ENCODE measurements at places on chromosomes 6 and 20.

- no peak overlapping the region for H3K4me3 ChIP-seq
- H3K27me3 ChIP-seq, result no peaks in the 10 kb centered on the region
- no peaks in the 10 kb centered on the region for H3K36me3 ChIP-seq
- DNase-seq, result no peak
- H3K27ac ChIP-seq, result no peak overlapping the region
Observed at GRCh38 chr6:45209762-45210161, 118.4 kb upstream of the RUNX2 start.

DNA sequence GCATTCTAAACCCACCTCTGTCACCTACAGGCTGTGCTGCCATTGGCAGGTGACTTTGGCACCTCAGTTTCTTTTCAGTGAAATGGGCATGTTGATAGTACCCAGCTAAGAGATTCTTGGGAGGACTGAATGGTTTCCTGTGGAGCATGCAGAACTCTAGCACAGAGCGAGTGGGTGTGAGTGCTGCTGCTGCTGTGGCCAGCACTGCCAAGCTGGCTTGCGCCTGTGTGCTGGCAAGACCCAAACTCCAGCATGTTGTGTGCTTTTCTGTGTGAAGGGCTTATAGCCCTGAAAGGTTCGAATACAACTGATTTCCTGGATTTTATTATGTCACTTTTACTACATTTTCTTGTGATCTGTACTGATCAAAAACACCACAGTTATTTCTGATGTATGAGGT is 78.1 kb upstream of the KIF25 start:
- DNase-seq, result no peak
- H3K36me3 ChIP-seq, result peaks cover 23% of the 10 kb centered on the region
- H3K4me3 ChIP-seq, result no peak overlapping the region
- no peaks in the 10 kb centered on the region for H3K4me1 ChIP-seq
- H3K27me3 ChIP-seq, result no peaks in the 10 kb centered on the region
- H3K27ac ChIP-seq, result no peak overlapping the region

- H3K27me3 ChIP-seq, result no peaks in the 10 kb centered on the region
- peak; percentile 41 for DNase-seq
- peaks cover 5% of the 10 kb centered on the region for H3K4me1 ChIP-seq
- no peak overlapping the region for H3K4me3 ChIP-seq
Observed at GRCh38 chr6:85923013-85923430, 280.3 kb upstream of the SYNCRIP start.

- no peak for DNase-seq
- no peak overlapping the region for H3K27ac ChIP-seq
- no peaks in the 10 kb centered on the region for H3K27me3 ChIP-seq
- no peaks in the 10 kb centered on the region for H3K4me1 ChIP-seq
Observed at GRCh38 chr6:156917213-156917612, 140.0 kb downstream of the ARID1B start.

DNA sequence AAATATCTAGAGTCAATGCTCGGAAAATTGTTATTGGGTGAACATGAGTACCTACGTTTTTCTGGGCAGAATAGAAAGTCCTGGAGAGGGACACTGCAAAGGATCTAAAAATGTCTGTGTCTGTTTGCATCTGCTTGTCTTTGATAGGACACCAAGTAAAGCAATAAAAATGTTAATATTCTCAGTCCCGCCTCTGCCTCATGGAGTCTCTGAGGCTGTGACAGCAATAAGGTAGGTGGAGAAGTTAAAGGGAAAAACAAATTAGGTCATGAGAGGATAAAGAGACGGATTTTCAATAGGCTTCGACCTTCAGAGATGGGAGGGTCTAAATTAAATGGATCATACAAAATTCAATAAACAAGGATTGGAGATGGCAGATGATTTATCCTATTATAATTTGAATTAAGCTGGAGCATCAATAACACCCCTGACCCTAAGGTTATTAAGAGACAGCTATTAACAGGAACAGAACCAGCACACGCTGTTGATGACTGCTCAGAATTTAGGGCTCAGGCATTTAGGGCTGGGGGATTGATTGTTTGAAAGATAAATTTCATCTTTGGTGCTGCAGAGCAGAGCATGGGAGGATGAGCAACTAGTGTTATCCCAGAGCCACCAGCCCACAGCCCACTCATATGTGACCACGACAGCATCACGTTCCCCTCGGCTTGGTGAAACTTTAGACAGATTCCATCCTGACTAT is 620.3 kb upstream of the CDH4 start:
- H3K36me3 ChIP-seq, result no peaks in the 10 kb centered on the region
- no peaks in the 10 kb centered on the region for H3K27me3 ChIP-seq
- DNase-seq, result no peak
- H3K27ac ChIP-seq, result no peak overlapping the region
- H3K4me1 ChIP-seq, result no peaks in the 10 kb centered on the region

DNA sequence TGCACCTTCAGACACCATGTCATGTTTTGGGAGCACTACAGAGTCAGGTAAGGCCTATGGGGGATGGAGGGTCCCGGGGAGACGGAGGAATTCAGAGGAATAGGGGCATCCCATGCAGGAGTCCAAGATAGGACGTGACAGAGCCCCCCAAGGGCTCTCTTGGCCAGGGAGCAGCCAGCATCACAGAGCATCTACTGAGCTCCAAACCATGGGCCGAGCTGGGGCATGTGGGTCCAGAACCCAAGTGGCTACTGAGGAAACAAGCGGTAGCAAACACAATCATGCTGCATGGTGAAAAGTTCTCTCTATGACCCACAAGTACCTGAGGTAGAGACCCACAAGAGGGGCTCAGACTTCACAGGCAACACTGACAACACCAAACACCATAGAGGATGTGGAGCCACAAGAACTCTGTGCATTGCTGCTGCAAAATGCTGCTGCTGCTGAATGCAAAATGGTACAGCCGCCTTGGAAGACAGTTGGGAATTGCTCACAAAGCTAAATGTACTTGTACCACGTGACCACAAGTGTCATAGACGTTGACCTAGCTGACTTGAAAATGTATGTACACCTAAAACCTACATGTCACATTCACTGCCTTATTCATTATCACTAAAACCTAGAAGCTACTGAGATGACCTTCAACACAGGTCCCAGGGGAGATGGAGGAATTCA is 33.4 kb upstream of the MAS1L start:
- no peaks in the 10 kb centered on the region for H3K27me3 ChIP-seq
- H3K4me3 ChIP-seq, result no peak overlapping the region
- H3K36me3 ChIP-seq, result no peaks in the 10 kb centered on the region
- DNase-seq, result no peak
- no peak overlapping the region for H3K27ac ChIP-seq

GRCh38 chr6:35920793-35921732 is at the start of gene SRPK1:
Gene SRPK1 (minus strand): TSS chr6:35921098. CDS start chr6:35921056, 42 bp downstream.
- no peaks in the 10 kb centered on the region for H3K36me3 ChIP-seq
- H3K4me3 ChIP-seq, result peak within 1 kb of the TSS; percentile 44
- H3K27me3 ChIP-seq, result no peaks in the 10 kb centered on the region
- H3K4me1 ChIP-seq, result peaks cover 40% of the 10 kb centered on the region
- H3K27ac ChIP-seq, result peak within 1 kb of the TSS; percentile 80

- no peak overlapping the region for H3K4me3 ChIP-seq
- DNase-seq, result no peak
- no peaks in the 10 kb centered on the region for H3K4me1 ChIP-seq
- no peaks in the 10 kb centered on the region for H3K36me3 ChIP-seq
- no peaks in the 10 kb centered on the region for H3K27me3 ChIP-seq
- H3K27ac ChIP-seq, result no peak overlapping the region
Observed at GRCh38 chr20:38610521-38610920, 8.9 kb downstream of the ARHGAP40 start.

DNA sequence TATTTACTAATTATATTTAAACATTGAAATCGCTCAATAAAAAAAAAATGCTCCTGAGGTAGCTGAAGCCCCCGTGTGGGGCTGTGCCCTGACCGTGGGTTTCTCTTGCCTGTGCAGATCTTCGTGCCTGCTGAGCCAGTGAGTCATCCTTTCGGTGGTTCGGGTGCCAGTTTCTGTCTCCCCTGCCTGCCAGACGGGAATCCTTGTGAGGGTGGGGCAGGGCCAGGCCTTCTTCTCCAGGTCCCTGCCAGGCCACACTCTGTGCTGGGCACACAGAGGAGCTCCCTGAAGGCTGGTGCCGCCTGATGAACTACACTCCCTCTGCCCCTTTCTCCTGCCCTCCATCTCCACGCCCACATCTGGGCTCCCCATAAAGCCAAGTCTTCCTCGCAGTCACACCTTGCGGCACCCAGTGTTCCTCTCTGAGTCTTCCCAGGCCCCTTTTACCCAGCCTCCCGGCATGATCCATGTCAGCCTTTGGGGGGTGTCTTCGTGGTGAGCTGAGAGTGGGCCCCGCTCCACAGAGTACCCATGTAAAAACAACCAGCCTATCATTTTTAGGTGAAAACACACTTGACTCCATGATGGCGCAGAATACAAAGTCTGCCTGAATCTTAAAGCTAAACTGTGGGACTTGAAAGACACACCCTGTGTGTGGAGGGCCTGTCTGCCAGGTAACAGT is 19.3 kb downstream of the FGD2 start:
- peak overlapping the region; percentile 38 for H3K27ac ChIP-seq
- H3K27me3 ChIP-seq, result no peaks in the 10 kb centered on the region
- H3K4me3 ChIP-seq, result no peak overlapping the region
- peak; percentile 46 for DNase-seq
- H3K36me3 ChIP-seq, result no peaks in the 10 kb centered on the region
- H3K4me1 ChIP-seq, result peaks cover 34% of the 10 kb centered on the region

- no peaks in the 10 kb centered on the region for H3K36me3 ChIP-seq
- no peaks in the 10 kb centered on the region for H3K27me3 ChIP-seq
- no peak overlapping the region for H3K27ac ChIP-seq
- DNase-seq, result no peak
Observed at GRCh38 chr6:150273457-150274309, 95.1 kb upstream of the IYD start.

DNA sequence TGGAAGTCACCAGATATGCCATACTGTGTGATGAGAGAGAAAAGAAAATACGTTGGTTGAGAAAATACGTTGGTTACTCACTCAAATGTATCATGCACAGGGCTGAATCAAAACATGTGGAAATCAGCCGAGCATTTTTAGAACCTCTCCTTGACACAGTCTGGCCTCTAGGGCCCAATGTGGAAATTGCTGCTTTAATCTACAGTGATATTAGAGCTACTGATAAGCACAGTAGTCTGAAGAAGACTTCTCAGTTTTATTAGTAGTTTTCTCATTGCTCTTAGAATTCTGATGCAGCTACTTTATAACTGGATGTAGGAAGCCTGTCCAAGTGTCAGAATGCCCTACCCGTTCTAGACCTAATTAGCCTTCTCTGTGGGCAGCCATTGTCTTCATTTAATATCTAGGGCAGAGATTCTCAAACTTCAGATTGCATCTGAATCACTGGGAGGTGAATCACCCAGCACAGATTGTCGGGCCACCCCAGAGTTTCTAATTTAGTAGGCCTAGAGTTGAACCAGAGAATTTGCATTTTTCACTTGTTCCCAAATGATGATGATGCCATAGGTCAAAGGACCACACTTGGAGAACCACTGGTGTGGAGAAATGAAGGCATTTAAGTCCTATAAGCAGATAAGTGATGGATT is 229.1 kb downstream of the PLCB1 start:
- no peak overlapping the region for H3K4me3 ChIP-seq
- H3K4me1 ChIP-seq, result peaks cover 17% of the 10 kb centered on the region
- H3K36me3 ChIP-seq, result no peaks in the 10 kb centered on the region

GRCh38 chr6:32941214-32941768 is 463 bp upstream of the HLA-DMB start:
- H3K4me1 ChIP-seq, result peaks cover 5% of the 10 kb centered on the region
- no peak for DNase-seq
- peak overlapping the region; percentile 60 for H3K27ac ChIP-seq
- H3K27me3 ChIP-seq, result no peaks in the 10 kb centered on the region

DNA sequence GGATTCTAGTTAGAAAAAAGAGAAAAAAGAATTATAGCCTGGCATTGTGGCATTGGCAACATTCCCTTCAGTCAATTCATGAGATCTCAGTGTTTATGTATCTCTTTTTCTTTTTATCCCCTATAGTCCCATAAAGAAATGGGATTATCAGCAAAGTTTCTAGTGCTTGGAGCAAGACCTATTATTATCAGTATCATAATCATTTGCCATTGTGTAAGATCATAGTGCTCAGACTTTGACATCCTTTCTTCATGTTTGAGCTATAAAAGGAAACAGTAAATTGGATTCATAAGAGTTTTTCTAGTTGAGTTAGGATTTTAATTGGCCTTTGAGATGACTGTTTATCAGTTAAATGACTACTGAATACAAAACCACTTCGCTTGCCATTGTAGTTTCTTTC is 295.6 kb downstream of the GRIK2 start:
- DNase-seq, result no peak
- no peak overlapping the region for H3K27ac ChIP-seq
- H3K4me3 ChIP-seq, result no peak overlapping the region
- H3K4me1 ChIP-seq, result no peaks in the 10 kb centered on the region
- no peaks in the 10 kb centered on the region for H3K27me3 ChIP-seq

- H3K27me3 ChIP-seq, result no peaks in the 10 kb centered on the region
- peaks cover 1% of the 10 kb centered on the region for H3K36me3 ChIP-seq
- no peak overlapping the region for H3K27ac ChIP-seq
- H3K4me1 ChIP-seq, result peaks cover 9% of the 10 kb centered on the region
Observed at GRCh38 chr6:35292494-35292893, 5.1 kb upstream of the DEF6 start.

- peaks cover 19% of the 10 kb centered on the region for H3K4me1 ChIP-seq
- H3K27ac ChIP-seq, result no peak overlapping the region
- no peak for DNase-seq
- no peaks in the 10 kb centered on the region for H3K27me3 ChIP-seq
- H3K4me3 ChIP-seq, result no peak overlapping the region
Observed at GRCh38 chr20:53698371-53698978, 104.8 kb upstream of the ZNF217 start.

DNA sequence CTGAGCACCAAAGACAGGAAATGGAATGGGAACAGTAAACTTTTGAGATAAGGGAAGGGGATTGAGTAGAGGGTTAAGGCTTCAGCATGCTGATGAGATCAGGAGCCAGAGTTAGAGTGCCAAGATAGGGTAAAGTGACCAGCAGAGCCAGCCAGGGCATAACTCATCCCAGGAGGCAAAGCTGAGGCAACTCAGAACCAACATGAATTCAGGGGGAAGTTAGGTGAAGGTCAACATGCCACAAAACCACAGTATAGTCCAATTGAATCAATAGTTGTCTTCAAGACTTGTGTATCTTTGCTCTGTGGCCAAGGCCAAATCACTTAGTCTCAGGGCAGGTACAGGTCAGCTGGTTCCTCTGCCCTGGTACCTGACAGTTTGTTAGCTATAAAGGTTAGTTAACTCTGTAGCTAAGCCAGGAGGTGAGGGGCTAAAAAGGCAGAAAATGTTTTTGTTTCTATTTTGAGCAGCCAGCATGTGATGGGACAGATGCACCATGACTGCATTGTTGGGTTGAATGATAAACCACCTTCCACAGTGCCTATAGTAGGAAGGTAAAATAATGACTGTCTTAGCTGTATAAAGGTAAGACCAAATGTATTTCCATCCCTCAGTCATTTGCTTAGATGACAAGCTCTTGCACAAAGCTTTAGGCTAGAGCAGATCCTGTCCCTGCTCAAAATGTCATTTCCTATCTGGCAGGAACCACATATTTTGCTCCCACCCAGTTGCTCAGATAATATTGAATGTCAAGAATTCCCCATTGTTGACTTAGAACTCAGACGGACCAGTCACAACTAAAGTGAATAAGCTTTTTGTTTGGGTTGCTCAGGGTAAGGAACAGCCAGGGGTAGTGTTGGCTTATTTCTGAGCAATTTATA is 15.8 kb downstream of the RNF8 start:
- H3K4me3 ChIP-seq, result no peak overlapping the region
- H3K36me3 ChIP-seq, result no peaks in the 10 kb centered on the region
- H3K27me3 ChIP-seq, result no peaks in the 10 kb centered on the region
- no peak for DNase-seq
- peaks cover 35% of the 10 kb centered on the region for H3K4me1 ChIP-seq
